ENCODE measurements at places on chromosomes 11 and 22.

GRCh38 chr11:9760193-9760575 lies 96.3 kb downstream of the SWAP70 start:
- DNase-seq, result no peak

- no peak for DNase-seq
These were observed 802.0 kb downstream of the DLG2 start for GRCh38 chr11:84825106-84825660.

- DNase-seq, result no peak
These were observed 12.4 kb downstream of the TOP3B start for GRCh38 chr22:21970037-21970799.

GRCh38 chr11:67449116-67449844 lies 3.2 kb downstream of the GPR152 start:
- no peak for DNase-seq

DNA sequence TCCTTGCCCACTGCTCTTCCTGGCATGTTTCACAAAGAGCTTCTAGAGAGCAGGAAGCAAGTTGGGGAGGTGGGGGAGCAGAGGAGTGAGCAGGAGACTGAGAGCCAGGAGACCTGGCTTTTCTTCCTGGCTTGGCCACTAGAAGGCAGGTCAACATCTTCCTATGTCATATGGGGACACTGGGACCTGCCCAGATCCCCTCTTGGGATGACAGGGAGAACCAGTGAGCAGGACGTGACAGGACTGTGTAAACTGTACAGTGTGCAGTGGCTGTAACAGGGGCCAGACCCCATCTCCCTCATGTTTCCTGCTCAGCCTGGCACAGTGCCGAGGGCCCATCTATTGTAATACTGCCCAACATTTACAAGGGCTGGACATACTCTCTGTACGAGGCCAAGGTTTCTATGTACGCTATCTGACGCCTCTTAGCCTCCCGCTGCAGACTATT lies 29.4 kb downstream of the GDPD5 start:
- peak; percentile 33 for DNase-seq

DNA sequence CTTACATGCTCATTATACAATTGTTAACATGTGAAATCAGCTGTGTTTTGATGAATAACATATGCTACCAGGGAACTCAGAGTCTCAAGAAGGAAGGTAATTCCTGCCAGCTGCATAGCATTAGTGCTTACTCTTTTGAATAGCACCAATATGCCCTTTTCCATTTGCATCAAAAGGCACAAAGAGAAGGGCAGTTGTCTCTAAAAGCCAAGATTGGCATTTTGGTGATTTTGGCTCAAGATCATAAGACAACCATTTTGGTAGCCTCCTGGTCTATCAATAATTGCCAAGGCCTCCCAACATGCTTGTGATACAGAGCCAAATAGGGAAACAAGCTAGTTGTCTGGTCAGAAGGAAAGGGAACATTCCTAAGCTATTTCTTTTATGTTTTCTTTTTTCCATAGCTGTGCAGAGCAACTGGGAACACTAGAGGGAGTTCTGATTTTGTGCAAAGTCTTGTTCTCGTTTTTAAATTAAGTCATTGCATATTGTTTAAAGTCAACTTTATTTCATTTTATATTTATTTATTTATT lies 416.7 kb upstream of the CHORDC1 start:
- DNase-seq, result no peak

All from endothelial cell (in vitro differentiated cells).